Pons (tissue), 1 donor: ENCODE measurements at places on chromosomes 11 and 22.
A peak's percentile ranks its signal among the peaks of the same experiment; 100 is the strongest.

- no peak for DNase-seq
Measured at GRCh38 chr11:108790501-108791299, 125.8 kb downstream of the DDX10 start.

DNA sequence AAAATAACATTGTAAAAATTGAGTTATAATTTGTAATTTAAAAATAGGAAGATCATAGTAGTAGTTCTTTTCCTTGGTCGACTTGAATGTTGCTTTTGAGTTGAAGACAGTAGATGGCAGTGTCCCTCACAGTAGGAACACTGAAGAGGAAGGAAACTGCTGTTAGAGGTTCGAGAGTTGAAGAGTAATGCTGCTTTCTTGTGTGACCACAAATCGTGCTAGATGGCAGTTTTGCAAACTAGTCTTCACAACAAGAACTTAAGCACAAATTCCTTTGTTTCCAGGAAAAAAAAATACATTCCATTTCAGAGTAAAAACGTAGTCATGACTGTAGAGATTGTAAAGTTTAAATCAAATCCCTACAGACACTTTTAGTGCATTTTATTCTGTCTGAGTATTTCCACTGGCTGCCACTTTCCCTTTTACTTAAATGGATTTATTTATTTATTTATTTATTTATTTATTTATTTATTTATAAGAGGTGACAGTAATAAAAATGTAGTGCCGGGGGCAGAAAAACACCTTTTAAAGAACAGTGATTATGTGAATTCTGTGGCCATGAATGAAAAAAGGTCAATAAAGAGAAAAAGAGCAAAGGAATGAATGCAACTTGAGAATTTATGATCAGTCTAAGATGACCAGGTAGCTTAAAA is 54.6 kb downstream of the SPECC1L start:
- DNase-seq, result peak; percentile 86

DNA sequence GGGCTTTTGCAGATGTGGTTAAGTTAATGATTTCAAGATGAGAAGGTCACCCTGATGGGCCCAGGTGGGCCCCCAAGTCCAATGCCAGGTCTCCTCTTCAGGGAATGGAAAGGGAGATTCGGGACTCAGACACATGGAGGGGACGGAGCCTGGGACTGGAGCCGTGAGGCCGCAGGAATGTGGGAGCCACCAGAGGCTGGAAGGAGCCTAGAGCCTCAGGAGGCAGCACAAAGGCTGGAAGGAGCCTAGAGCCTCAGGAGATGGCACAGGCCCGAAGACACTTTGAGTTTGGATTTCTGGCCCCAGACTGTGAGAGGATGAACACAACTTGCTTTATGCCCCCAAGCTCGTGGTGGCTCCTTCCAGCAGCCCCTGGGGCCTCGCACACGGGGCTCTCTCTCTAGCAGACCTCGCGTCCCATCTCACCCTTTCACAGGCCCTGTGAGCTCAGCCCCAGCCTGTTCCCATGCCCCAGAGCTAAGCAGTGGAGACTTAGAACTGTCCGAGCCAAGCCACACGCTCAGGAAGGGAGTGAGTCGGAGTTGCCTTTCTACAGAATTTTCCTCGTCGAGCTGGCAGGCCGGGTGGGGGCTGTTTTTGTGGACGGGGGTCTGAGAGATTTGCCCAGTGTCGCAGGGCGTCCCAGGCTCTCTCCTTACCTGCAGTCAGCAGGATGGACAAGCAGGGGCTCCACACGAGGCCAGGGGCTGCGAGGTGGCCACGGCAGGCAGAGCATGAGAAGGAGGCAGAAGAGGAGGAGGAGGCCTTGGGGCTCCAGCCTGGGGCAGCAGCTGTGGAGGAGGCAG is 937.6 kb downstream of the BRD1 start:
- no peak for DNase-seq

DNA sequence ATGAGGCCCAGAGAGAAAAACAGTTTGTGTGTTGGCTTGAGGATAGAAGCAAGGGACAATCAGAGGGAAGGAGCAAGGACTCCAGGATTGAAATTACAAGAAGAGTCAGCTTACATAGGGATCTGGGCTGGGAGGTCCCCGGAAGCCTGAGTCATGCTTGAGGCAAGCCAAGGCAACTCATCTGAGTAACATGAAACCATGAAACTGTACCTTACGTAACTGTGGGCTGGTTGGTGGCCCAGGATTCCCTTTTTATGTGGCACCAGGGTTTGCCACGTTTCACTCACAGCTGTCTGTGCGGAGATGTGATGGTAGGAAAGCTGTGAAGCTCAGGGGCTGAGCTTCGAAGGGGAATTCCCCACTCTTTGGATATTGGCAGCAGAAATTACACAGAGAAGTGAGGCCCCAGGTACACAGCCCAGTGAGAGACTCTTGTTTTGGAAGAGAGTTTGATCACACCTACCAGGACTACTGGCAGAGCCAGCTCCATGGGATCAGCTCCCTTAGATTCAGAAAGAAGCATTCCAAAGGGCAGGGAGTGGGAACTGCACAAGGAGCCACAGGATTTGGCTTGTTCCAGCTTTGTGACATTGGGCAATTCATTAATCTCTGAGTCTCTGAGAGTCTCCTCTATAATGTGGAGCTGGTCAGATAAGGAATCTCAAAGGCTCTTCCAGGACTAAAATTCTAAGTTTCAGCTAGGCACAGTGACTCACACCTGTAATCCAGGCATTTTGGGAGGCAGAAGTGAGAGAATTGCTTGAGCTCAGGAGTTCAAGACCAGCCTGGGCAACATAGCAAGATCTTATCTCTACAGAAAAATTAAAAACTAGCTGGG is 7.8 kb downstream of the SLC5A1 start:
- DNase-seq, result no peak

GRCh38 chr11:117299351-117300282 is 8.5 kb downstream of the BACE1-AS start:
- no peak for DNase-seq

- DNase-seq, result no peak
Measured at GRCh38 chr22:17475318-17476230, 87.7 kb upstream of the SLC25A18 start.

DNA sequence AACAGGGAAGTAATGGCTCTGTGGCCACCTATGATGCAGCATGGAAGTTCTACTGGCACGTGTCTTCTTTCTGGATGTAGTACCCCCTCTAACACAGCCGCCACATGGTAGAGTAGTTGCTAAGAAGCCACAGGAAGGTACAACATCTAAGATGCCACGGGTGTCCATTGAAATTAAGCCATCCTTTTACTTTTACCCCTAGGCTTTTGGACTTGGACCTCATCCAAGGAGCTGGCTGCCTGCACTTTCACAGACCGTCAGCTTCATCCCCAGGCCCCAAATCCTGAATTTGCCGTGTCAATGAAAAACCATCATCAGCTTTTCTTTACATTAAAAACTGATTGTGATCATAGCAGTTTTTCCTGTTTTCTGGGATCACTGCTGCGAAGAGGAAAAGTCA is 102.4 kb downstream of the RPL27A start:
- DNase-seq, result no peak

DNA sequence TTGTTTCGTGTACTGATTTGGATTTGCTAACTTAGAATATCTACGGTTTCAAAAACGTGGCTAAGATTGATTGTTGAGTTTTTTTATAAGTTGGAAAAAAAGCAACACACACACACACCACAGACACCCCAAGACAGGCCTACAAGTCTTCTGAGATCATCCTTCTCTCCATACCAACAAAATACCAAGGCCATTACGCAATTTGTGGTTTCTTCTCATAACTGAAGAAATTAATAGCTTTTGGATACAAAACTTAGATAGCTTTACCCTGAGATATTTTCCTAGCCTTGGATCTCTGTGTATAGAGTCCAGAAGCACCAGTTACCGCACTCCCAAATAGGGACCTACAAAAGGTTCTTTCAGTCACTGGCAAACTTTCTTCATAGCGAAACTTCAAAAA is 113.6 kb downstream of the SIK3 start:
- no peak for DNase-seq

DNA sequence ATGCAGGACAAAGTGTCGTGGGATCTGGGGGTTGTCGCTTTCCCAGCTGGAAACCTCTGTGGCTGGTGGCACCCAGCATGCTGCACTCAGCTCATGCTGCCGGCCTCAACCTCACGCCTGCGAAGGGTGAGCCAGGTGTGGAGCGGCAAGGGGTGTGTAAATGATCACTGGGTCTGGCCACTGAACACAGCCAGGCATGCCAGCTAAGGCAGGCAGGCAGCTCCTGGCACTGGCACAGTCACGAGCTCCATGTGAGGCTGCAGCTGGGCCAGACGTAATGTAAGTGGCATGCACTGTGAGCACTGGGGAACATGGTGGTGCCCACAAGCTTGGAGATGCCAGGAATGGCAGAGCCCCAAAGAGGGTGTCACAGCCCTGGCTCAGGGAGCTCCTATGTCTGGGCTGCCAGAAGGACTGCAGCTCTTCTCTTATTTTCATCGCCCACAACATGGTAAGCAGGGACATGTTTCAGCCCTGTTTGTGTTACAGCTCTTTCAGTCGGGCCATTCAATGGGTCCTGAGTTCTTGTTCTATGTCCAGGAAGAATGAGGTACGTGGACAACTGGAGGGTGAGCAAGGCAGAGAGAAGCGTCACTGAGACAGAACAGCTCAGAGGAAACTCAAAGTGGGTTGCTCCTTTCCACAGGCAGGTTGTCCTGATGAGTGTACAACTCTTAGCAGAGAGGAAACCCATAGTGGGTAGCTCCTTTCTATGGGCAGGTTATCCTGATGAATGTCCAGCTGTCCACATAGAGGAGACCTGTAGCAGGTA is 403.8 kb downstream of the CNTN5 start:
- DNase-seq, result no peak

GRCh38 chr22:22318723-22319465 is 74.3 kb downstream of the VPREB1 start:
- no peak for DNase-seq

DNA sequence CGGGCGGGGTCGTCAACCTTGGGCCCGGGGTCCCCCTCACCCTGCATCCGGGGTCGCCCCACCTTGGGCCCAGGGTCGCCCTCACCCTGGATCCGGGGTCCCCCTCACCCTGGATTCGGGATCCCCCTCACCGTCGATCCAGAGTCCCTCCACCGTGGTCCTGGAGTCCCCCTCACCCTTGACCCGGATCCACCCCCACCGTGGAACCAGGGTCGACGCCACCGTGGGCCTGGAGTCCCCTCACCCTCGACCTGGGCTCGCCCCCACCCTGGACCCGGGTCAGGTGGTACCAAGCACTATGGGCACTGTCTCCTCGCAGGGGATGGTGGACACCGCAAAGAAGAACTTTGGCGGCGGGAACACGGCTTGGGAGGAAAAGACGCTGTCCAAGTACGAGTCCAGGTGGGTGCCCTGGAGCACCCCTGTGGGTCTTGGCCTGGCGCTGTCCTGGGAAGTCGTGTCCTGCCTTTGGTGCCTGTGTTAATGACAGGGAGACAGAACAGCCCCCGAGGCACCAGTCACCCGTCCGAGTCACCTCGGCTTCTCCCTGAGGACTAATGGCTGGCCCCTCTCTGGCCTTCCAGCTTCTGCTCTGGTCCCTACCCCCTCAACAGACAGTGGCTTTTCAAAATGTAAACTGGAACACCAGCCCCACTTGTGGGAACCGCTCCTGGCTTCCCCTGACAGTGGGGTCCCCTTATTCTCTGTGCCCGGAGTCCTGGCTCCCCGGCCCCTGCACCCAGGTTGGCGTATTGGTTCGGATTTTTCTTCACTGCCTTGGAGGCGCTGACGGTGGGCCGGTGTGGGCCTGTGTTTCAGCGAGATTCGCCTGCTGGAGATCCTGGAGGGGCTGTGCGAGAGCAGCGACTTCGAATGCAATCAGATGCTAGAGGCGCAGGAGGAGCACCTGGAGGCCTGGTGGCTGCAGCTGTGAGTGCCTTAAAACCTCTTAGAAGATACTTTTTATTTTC is 762 bp downstream of the CRELD2 start:
- DNase-seq, result no peak

DNA sequence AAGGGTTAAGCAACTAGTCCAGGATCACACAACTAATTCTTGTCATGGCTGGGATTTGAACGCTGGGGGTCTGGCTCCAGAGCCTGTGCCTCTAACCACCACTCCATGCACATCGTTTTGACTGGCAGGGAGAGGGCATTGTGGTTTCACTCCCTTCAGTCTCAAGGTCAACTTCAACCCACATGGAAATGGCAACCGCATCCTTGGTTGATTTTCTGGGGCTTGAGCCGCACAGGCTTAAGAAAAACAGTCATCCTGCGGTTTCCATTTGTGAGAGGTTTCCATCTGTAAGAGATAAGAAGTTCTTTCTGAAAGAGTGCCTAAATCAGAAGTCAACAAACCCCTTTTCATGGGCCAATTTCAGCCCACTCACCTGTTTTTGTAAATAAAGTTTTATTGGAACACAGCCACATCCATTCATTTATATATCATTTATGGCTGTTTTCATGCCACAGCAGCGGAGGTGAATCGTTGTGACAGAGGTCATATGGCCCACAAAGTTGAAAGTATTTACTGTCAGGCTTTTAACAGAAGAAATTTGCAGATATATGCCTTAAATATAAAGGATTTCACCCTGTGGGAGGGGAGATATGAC is 65.7 kb downstream of the SGSM1 start:
- no peak for DNase-seq

DNA sequence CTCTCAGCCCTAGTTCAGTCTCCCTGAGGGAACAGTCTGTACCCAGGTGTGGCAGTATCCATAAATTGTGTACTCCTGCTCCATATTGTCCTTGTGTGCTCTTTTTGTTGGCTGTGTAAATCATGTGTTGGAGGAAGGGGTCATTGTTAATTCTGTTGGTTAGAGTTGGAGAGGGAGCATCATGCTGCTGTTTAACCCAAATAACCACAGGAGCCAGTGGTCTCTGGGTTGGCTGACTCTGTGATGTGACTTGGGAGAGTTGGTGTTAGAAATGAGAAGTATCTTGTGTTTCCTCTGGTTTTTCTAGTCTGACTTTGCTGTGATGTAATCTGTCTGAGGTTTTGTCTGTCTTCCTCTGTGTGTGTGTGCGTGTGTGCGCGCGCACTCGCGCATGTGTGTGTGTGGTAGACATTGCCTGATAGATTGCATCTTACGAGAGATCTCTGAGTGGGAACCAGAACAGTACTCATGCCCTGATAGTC is 30.5 kb downstream of the CTNND1 start:
- DNase-seq, result peak; percentile 88

DNA sequence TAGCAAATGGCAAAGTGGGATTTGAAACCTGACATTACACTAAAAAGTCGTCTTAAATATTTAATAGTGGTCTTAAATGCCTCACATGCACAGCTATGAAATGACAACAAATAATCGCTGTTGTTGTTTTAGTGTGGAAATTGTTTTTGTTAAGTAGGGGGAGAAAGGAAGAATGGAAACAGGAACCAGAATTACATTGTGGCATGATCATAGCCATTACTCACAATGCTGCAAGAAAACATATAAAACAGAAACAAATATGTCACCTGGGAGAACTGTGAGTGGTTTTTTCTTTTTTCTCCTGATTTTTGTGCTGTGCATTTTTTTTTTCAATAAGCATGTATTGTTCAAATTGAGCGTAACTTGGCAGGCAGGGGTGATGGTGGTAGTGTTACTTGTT is 22.9 kb downstream of the FAM76B start:
- no peak for DNase-seq

DNA sequence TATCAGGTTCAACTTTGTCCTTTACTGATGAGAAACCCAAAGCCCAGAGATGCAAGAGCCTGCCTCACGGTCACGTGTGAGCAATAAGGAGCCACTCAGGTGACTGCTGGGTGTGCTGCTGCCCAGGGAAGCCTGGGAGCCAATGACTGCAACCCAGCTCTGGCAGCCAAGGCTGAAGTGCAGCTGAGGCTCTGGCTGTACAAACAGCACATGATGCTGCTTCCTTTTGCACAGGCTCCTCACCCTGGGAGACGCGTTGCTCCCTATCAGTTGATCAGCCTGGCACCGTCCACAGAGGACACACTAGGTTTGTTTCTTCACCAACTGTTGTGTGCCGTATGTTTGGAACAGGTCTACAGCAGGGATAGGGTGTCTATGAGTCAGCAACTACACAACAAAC is 168.7 kb downstream of the EFCAB6 start:
- peak; percentile 72 for DNase-seq
